ENCODE measurements at places on chromosomes 11 and 22.

DNA sequence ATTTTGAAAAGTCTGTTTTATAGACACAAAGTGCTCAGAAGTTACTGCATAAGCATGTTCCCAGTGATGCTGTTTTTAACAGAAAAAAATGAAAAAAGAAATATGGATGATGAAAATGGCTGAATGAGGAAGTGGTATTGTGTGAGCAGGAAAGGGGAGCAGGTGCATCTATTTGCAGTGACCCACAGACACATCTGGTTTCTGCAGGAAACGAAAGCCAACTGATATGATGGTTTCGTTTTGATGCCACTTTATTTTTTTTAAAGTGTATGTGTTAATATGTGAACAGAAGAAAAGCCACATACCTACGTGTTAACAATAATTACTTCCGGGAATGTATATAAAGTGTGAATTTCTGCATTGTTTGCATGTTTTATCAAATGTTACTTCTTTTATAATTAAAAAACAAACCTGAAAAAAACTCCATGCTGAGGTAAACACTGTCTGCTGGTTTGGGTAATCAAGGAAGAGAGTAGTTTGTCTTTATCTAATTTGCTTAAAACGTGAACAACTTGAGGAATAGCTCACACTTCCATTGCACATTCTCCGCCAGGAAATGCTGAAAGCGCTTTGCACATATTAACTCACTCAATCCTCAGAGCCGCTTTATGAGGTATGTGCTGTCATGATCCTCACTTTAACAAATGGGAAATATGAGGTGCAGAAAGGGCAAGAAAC is 1335.9 kb downstream of the TBC1D22A start:
- DNase-seq = peak; percentile 22

- no peak for DNase-seq
These were observed 264.2 kb upstream of the PITPNB start for GRCh38 chr22:28183078-28183860.

DNA sequence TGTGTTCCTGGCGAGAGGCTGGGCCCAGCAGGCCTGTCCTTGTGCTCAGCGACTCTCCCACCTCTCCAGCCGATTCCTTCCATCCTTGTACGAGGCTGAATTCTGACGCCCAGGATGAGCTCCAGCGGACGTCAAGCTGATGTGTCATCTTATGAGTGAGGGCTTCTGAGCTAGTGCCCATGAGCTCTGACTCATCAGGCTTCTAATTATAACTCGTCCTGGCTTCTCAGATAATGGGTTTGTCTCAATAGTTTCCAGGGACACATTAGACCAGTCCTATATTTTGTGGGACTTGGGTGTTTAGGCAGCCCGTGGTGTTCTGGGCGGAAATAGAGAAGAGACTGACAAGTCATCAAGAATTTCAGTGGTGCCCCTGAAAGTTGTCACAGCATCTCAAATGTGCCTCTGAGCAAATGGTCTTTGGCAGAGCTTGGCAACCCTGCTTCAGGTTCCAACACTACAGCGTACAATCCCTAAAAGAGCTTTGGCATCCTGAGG is 108.2 kb upstream of the CD44 start:
- DNase-seq = peak; percentile 99

GRCh38 chr22:37051391-37052385 is at the start of gene KCTD17:
Gene KCTD17 (plus strand): TSS chr22:37051742. CDS start chr22:37051761, 19 bp downstream.
- peak; percentile 65 for DNase-seq

- peak; percentile 42 for DNase-seq
These were observed 12.6 kb downstream of the PRAME start for GRCh38 chr22:22546490-22546889.

- peak; percentile 89 for DNase-seq
These were observed 113.5 kb downstream of the MAML2 start for GRCh38 chr11:96229354-96229977.

GRCh38 chr11:33064033-33064825 is 24.9 kb downstream of the TCP11L1 start:
- peak; percentile 67 for DNase-seq

DNA sequence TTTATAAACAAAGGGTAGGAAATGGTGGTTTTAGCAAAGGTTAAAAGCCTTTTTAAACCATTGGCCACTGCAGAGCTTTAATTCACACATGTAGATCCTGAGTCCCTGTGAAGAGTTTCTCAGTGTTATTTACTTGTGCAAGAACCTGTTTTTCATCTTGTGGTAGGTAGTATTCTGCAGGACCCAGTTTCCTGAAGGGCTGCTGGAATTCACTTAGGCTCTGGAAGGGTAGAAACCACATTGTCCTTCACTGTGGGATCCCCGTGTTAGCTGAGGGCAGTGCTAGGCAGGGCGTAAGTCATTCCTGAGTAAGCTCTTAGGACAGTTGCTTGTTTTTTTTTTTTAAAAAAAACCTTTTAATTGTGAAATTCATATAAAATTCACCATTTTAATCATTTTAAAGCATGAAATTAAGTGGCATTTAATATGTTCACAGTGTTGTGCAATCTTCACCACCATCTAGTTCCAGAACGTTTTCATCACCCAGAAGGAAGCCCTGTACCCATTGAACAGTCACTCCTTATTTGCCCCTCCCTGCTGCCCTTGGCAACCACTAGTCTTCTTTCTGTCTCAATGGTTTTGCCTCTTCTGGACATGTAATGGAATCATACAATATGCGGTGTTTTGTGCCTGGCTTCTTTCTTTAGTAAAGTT is 77.7 kb downstream of the C22orf31 start:
- DNase-seq = no peak

- DNase-seq = peak; percentile 44
These were observed 837 bp upstream of the BID start for GRCh38 chr22:17774926-17775685.

- no peak for DNase-seq
These were observed 1.7 kb downstream of the RASL10A start for GRCh38 chr22:29313576-29314466.

DNA sequence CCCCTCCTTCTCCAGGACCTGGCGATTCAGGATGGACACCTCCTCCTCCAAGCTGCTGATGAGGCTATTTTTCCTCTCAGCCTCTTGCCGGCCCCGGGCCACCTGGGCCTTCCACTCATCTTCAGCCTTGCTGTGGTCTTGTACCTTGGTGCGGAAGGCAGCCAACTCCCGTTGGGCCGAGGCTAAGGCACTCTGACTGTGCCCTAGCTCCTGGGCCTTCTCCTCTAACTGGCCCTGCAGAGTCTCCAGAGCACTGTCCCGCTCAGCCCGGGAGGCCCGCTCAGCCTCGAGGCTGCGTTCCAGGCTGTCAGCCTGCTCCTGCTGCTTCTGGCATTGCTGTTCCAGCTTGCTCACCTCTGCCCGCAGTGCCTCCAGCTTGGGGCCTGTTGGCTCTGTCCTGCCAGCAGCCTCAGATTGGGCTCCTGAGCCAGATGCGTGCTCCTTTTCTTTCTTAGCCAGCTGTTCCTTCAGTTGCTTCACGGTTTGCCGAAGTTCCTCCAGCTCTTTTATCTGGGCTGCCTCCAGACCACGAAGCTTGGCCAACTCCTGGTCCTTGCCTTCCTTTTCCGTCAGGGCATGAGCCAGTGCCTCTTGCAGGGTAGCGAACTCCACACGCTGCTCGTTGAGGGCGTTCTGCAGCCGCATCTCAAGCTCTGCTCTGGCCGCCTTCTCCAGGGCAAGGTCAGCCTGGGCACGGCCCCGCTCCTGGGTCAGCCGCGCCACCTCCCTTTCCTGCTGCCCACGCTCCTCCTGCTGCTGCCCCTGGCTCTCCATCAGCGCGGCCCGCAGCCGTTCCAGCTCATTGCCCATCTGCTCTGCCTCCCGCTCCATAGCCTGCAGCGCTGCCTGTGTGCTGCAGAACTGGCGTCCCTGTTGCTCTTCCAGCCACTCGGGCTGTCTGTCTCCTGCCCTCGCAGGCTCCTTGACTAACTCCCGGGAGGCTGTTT is 15.3 kb downstream of the IL18BP start:
- no peak for DNase-seq

- peak; percentile 63 for DNase-seq
These were observed at the start of gene GRIK4 for GRCh38 chr11:120511116-120511819. Gene GRIK4 (plus strand): TSS chr11:120511748. CDS start chr11:120660319, 148,571 bp downstream.

DNA sequence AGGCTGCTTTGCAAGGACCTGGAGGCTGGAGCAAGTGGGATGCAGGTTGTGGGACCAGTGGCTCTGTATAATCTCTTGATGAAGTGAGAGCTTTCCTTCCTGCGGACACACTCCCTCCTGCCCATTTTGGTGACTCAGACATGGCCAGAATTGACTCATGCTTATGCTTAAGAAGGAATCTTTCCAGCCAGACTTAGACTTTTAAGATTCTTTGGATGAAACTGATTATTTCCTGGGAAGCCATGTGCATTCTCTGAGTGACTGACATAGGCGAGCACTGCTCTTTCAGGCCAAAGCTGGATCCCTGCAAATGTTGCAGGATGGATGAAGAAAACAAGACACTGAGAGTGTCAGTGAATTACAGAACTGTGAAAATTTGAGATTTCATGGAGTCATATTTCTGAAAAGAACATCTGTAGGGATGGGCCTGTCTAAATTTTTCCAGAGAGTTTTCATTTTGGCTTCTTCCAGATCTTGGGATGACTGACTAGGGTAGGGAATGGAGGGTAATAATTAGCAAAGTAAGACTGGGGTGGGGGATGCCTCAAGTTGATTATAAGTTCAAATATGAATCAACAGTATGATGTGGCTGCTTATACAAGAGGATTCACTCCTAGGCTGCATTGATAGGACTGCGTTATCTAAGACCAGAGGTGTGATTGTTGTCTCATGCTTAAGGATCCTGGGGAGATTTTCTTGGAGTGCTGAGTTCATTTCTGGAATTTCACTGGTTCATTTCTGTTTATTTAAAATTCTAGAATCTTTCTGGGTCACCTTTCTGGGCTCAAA is 195.8 kb downstream of the HIPK3 start:
- no peak for DNase-seq

DNA sequence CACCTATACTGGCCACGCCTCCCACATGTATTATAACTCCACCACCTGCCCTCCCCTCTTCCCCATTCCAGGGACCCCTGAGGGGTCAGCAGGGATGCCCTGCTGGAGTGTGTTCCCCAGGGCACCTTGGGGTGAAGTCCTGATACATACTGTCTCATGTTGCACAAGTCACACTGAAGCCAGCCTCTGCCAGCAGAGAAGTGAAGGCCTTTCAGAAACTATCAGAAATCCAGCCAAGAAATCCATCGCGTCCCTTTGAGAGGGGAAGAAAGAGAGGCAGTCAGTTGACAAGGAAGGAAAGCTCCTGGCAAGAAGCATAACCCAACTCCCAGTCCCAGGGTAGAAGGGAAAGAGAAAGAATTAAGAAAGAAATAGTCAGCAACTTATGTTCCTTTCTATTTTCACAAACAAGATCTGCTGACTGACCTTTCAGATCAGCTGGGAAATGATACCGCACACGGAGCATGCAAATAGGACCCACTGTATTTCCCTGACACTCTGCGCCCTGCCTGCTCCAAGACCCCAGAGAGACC is 45.2 kb downstream of the SC5D start:
- peak; percentile 53 for DNase-seq

DNA sequence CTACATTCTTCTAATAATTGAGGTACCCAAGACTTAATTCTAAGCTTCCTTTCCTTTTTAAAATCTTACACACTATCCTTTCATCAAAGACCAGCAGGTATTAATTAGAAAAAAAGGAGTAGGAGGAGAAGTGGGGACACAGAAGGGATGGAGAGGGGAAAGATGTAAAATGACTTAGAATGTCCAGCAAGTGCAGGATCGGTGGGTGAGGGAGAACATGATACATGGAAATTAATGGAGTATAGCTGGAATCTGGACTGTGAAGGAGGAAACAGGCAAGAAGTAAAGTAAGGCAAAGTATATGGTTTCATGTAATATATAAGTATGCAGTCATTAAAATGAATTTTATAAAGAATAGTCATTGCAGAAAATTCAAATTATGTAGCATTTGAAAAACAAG is 63.7 kb upstream of the SC5D start:
- DNase-seq = no peak

DNA sequence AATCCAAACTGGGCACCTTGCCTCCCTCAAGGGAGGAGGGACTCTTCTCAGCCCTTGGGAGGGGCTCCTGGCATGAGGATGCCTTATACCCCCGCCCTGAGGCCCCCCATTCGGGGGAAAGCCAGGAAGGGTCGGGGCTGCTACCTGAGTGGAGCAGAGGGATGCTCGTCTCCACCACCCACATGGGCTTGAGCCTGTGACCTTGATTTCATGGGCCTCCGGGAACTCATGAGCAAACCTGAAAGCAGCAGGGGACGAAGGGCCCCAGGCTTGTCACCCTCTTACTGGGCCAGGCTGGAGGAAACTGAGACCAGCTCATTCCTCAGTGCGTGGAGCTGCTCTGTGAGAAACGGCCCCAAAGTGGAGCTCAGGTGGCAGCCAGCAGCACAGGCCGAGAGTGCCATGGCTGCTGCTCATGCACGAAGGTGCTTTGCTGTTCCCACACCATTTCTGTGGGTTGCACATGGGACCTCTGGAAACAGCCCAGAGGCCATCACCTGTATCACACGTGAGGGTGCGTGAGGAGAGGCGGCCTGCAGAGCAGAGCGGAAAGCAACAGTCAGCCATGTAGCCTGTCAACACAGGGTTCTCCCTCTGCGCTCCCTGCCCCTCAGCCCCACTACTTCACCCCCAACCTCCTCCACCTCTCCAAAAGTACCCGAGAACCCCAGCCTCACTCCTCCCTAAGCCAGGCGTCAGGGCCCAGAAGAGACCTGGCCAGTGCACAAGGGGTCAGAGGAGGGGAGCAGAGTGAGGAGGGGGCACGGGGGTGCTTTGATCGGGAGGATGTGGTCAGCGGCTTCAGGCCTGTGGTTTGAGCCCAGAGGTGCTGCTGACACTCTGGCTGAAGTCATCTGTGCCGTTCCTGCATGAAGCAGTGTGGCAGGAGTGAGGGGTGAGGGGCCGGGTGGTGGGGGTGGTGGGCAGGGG is 14.1 kb upstream of the IL2RB start:
- DNase-seq = no peak

DNA sequence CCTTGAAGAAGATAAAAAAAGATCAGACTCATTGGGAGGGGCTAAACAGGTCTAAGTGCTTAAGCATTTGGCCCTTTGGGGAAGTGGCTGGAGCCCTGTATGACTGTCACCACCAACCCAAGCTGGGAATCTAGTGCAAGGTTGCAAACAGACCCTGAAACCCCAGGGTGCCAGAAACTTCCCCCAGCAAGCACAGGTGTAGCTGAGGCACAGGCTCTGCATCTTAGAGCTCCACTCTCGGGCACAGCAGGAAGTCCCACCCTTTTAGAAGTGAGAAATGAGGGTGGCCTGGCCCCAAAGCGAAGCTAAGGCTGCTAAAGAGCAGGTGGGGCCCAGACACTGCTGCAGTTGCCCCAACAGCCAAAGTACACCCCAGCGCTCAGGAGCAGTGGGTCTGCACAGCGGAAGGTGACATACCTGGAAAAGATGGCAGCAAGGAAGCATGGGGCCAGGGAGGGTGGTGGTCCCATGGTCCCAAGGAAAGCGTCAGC is 5.8 kb upstream of the KDM2A start:
- DNase-seq = peak; percentile 35

Data from inflammatory macrophage treated with lipopolysaccharide for 4 hours (primary cell).